ENCODE measurements at places on chromosomes 7 and 10.

DNA sequence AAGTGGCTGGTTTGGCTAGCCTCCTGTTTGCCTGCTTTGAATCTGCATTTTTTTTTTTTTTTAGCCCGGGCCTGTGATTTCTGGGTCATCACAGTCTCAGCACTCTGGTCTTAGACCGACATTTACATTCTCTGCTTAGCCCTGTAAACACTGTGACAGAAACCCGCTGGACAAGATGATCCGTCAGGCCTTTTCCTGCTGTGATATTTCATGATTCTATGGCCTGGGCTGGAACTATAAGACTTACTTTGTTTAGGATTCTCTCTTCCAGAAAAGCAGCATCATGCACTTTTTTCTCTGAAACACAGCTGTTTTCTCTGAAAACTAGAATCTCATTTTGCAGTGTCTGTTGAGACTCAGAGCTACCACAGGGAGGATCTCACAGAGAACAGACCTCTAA, 705.5 kb downstream of the GRID1 start:
- no peak for DNase-seq

- DNase-seq, result no peak
These were observed 92.2 kb upstream of the LRRC4 start for GRCh38 chr7:128123291-128124037.

DNA sequence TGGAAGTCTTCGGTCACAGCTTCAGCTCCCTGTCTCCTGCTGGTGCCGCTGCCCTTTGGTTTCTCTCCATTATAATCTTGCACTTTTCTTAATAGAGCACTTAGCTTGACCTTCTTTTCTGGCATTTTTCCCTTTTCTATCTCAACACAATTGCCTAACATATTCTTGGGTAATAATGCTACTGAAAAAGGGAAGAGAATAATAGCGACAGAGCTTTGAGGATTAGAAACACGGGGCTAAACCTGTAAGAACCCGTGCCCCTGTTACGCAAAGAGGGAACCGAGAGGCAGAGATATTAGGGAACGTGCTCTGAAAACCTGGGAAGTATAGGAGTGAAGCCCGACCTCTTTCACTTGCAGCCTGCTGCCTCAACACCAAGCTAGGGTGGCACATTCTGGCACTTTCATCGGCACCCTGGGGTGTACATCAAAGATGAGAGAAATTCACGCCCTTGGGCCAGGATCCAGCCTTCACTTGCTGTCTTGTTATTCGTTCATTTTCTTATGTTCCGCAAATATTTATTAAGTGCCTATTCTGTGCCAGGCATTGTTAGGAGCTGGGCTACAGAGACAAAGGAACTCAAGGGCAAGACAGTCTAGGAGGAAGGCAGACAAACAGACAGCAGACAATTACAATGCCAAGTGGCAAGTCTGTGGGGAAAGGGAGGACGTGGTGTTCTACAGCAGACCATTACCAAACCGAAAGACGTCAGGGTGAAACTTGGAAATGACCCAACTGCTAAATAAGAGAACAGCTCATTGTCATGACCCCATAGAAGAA, 33.0 kb upstream of the GALNTL5 start:
- no peak for DNase-seq

DNA sequence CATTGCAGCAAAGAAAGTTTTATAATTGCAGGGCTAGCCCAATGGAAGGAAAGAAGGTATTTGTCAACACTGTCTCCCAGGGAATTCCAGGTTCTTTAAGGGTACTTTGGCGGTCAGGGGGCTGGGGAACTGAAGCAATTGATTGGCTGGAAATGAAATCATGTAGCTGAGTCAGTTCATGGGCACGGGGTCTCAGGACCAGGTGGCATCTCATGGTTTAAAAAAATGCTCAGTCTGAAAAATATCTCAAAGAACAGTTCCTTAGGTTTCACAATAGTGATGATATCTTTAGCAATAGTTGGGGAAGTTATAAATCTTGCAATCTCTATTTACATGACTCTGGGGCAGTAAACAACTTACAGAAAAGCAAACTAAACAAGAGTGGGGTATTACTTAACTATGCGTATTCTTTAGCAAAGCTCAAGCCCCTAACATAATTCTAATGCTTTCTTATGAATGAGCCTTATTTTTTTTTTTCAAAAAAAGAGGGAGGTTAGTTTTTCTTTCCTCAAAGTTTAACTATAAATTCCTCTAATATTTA, 376.9 kb upstream of the NRG3 start:
- no peak for DNase-seq

- DNase-seq, result no peak
These were observed 9.2 kb upstream of the FGFR2 start for GRCh38 chr10:121607310-121608055.

DNA sequence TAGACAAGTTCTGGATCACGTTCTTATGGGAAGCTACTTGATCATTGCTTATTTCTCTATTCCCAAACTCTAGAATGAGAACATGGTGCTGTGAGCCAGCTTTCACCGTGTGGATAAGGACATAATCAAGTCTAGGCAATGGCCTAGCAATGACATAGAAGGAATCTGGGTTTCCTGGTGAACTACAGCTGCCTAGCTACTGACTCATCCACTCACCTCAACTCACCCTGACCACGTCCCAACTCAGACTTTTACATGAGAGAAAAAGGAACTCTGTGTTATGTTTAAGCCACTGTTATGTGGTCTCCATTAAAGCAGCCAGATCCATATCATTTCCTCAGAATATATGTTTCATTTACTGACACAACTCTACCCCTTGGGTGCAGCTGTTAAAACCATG, 18.8 kb upstream of the MET start:
- no peak for DNase-seq

DNA sequence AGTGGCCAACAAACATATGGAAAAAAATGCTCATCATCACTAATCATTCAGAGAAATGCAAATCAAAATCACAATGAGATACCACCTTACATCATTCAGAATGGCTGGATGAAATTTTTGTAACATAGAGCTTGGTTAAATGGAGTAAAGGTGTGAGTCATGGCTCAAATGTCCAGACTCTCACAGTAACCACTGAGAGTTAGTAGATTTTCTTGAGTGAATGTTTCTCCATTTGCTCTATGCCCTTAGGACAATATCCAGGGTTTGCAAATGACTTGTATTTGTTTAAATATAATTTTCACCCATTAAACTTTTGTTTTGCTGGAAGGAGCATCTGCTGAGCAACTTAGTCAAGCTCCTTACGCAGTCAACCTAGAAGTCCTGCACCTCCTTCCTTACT, 967.2 kb downstream of the XPNPEP1 start:
- no peak for DNase-seq

GRCh38 chr7:55486991-55487390, 85.3 kb downstream of the VOPP1 start:
- DNase-seq, result no peak

DNA sequence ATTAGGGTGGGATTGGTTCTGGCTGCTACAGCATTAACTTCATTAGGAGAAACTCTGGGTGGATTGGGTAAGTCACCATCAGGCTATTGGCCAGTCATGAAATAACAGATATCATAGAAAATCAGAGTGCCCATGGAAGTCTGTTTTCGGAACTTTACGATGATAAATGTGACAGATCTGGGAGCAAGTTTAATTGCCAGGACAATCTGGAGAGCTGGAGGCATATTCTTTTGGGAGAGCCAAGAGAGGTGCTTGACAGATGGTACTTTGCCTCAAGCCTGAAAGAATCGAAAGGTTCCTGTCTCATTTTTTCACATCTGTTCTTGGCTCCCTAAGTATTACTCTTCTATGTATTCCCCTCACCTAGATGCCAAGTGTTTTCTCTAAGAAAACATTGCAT, 369.9 kb downstream of the CNTNAP2 start:
- no peak for DNase-seq

GRCh38 chr10:350981-351501, 215.8 kb downstream of the ZMYND11 start:
- DNase-seq, result no peak

GRCh38 chr7:2545746-2546425, 9.4 kb downstream of the BRAT1 start:
- DNase-seq, result no peak

DNA sequence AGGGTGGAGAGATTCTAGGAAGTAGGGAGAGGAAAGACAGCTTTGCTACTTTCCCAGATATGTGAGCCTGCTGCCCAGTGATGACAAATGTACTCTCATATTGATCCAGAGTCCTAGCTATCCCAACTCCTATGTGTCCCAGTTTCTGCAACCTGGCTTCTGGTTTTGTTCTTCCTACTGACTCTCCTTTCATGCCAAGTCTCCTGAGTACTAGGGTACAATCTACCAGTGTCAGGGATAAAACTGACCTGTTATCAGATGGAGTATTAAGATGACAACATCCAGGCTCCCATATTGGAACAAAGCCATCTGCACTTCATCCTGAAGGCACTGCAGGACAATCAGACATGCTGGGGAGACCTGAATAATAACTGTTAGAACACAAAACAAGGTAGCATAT, 233.7 kb upstream of the PHYHIPL start:
- no peak for DNase-seq

GRCh38 chr10:122669045-122669444, 30.6 kb downstream of the C10orf120 start:
- DNase-seq, result no peak

GRCh38 chr10:124291001-124291701, 127.6 kb downstream of the OAT start:
- peak; percentile 63 for DNase-seq

DNA sequence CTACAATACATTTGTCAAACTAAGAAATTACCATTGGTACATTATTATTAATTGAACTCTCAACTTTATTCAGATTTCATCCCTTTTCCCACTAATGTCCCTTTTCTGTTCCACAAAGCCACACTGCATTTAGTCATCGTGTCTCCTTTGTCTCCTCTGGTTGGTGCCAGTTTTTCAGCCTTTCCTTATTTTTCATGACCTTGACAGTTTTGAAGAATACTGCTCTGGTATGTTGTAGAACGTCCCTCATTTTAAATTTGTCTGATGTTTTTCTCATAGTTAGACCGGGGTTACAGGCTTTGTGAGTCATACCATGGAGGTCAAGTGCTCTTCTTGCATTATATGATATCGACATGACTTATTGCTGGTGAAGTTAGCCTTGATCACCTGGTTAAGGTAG, 173.3 kb upstream of the AGK start:
- DNase-seq, result no peak

- no peak for DNase-seq
These were observed 58.1 kb downstream of the INSIG1 start for GRCh38 chr7:155355745-155356144.

- DNase-seq, result no peak
These were observed 51.1 kb downstream of the COL17A1 start for GRCh38 chr10:104034401-104035193.

DNA sequence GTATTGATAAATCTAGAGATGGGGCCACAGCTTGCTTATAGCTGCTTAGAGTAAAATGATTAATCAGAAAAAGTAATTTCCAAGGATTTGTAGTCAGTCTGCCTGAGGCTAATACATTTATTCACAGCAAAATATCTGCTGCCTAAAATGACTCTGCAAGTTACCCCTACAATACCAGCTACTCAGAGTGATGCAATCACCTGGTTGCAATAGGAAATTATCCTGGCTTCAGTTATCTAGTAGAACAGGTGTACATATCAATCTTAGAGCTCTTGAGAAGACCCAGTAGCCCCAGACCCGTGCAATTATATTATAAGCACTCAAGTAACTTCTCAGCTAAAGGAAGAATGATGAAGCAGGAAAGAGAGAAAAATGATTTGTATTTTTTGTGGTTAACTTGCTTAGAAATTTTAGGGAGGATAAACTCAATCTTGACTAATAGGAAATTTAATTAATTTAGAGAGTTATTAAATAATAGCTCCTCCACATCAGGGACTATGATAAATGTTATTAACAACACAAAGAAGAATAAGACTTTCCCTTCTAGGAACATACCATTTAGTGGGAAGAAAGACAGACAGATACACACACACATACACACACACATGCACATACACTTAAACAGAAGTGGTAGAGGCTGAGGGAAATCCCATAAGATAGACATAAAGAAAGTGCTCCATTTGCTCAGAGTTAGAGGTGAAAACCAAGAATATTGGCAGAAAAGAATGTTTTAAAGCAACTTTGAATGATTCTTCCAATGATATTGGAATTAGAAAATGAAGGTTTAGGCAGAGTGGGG, 140.4 kb upstream of the PRSS1 start:
- DNase-seq, result no peak

DNA sequence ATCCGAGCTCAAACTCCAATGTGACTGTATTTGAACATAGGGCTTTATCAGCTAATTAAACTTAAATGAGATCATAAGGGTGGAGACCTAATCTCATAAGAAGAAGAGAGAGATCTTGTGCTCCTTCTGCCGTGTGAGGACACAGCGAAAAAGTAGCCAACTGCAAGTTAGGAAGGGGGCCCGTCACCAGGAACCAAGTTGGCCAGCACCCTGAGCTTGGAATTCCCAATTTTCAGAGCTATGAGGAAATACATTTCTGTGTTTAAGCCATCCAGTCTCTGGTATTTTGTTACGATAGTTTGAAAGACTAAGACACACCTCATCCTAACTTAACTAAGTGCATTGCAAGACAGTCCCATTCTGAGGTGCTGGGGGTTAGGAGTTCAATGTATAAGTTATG, 14.1 kb upstream of the WDR86 start:
- DNase-seq, result no peak

DNA sequence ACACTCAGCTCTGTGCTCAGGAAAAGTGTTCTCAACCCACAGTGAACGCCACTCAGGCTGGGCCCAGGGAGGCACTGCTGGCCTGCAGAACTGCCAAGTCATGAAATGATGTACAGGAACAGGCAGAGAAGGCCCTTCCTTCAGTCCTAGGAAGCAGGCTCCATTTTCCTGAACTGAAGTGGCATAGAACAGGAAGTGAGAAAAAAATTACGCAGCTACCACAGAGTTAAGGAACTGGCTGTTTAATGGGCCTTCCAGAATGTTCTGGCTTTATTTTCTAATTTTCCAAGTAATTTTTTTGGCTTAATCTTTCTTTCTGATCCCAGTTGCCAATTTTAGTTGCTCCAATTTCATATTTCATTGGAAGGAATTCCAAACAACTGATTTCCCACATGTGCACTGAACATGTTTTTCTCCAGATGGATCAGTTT, 39.3 kb downstream of the LRRC18 start:
- no peak for DNase-seq

GRCh38 chr7:151936207-151936606, 20.0 kb upstream of the GALNTL5 start:
- no peak for DNase-seq

DNA sequence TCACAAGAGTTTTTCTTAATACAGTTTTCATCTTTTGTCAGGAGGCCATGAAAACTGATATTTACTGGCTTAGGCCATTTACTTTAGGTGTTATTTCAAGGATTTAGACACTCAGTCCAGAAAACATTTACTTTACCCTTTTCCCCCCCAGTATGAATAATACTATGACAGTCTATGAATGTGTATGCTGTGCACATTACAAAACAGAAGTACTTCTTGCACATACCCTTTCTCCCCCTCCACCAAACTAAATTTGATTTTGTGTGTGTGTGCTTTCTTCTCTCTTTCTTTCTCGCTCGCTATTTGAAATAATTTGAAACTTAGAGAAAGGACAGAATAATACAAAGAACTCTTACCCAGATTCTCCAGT, 41.3 kb downstream of the RBM33 start:
- DNase-seq, result no peak
